Lung (tissue), 17 donors: ENCODE measurements at places on chromosomes 2 and 18.

DNA sequence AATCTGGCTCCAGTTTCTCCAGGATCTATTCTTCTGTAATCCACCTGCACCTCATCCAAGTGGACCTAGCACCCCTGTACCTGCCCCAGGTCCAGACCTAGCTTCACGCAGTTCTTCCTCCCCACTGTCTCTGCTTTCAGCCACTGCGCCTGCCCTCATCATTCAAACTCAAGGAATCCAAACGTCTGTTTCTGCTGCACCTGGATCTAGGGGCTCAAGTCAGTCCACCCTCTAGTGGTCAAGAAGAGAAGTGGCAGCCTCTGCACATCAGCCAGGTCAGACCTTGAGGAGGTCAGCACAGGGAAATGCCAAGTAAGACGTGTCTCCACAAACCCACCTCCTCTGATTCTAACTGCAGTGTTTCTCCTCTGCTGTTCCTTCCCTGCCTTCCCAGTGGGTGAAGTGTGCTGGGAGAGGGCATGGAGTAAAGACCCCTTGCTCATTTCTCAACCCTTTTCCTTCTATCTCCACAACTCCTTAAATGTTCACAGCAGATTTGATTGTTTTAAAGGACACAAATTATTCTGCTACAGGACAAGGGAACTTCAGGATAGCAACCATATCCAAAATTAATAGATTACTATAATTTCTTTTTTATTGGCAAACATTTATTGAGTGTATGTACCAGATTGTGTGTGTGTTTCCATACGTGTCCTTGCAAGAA lies 8.6 kb upstream of the RNF152 start:
- peak; percentile 28 for DNase-seq

DNA sequence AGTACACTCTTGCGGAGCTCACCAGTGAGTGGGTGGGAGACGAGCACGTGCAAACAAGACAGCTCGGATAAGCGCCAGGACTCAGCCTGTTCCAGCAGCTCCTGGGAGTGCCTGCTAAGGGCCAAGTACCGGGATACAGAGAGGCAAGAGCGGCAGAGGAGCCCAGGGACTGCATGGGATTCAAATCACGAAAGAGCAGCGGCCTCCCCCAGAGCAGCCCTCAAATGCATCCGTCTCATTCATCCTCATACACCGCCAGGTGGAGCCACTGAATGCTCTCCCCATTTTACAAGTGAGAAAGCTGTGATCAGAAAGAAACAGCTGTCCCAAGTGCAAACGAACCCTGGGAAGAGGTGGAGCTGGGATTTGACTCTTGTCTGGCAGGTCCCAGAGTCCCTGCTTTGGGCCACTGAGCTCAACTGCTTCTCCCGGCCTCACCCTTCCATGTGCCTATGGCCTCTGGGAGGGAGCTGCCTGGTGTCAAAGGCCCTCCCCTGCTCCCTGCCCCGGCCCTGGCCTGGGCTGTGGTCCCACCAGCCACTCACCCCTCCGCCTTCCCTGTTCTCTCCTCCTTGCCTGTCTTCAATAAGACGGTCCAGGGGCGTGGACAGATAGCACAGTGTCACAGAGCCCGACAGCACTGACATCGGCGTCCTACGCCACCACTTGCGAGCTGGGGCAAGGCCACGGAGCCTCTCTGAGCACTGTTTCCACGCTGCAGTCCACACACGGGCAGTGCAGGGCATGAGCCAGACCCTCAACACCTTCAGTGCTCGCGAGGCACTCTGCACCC lies 72.8 kb upstream of the TAF1B start:
- DNase-seq: peak; percentile 86

- no peak for DNase-seq
Measured at GRCh38 chr2:133801946-133802345, 233.7 kb upstream of the NCKAP5 start.

DNA sequence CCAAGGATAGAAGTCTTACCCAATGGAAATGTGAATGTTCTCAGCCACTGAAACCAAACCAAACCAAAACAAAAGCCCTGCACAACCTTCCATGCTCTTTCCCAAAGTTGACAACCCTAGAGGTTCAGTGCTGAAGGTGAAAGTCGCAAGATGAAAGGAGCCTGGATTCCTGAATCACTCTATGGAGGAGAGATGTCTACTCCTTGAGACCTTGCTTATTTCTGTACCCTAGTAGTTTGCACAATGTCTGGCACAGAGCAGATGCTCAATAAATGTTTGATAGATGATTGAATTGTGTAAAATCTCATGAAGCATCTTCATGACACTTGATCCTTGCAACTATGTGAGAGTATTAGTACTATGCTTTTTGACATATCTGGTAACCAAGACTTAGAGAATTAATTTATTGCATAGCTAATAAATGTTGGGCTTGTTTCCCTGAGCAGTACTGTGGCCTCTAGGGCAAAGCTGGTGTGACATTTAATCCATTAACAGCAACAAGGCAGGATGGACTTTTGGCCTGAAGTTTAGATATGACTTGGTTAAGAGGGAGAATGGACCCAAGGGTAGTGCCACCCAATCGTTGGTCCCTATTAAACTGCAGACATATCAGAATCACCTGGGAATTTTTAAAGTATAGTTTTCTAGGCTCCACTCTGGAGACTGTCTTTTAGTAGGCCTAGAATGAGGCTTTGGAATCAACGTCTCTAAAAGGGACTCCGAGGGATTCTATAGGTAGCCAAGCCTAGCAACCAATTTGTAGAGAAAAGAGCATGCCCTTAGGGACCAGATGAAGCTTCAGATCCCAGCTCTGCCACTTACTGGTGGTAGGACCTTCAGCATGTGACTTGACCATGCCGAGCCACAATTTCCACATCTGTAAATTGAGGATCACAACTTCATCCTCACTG lies 145.9 kb downstream of the DDX1 start:
- DNase-seq: no peak

GRCh38 chr2:144183727-144184126 lies 336.2 kb downstream of the ZEB2 start:
- peak; percentile 77 for DNase-seq

- no peak for DNase-seq
Measured at GRCh38 chr18:12750715-12751502, 48.1 kb downstream of the PSMG2 start.

DNA sequence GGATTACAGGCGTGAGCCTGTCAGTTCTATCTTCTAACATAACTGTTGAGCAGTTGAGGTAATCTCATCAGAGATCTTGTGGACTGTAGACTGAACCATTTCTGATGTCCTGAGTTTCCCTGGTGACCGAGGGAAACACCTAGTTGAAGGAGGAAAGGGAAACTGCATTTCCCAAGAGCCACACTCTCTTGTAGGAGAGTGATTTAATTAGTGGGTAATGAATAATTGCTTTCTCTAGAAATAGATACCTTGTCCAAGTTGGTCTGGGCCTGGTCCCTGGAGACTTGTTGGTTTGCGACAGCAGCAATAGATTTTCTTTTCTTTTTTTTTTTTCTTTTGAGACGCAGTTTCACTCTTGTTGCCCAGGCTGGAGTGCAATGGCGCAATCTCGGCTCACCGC lies 7.4 kb downstream of the TTLL4 start:
- DNase-seq: no peak

GRCh38 chr18:8276406-8276805 lies 332.8 kb upstream of the RAB12 start:
- no peak for DNase-seq

DNA sequence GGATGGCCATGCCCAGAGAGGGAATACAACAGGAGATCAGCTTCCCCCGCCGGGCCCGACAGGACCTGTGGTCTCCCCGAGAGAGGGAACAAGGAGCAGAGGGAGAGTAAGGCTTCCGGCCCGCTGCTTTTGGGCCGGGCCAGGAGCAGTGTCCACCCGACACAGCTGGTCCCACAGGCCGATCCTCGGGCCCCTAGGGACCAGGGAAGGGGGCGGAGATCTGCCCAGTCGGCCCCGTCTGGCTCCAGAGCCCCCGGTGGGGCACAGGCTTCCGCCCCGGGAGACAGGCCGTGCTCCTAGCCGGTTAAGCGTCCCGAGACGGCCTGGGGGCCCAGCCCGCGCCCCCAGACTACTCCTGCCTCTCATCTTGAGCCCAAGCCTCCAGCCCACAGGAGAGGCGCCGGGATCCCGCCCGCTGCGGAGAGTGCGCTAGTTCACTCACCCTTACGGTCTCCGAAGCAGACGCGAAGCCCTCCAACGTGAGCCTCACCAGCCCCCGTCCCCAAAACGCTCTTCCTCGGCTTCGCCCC lies at the start of gene MCFD2:
MCFD2 (minus strand) TSS at position 526 of the 530 bp plus-strand sequence. CDS start 6,635 bp downstream, outside the sequence.
- no peak for DNase-seq
